ENCODE measurements at places on chromosomes 4 and X. TPM values are rescaled to one million over a fixed set of nuclear protein-coding genes. Genes with fewer than 3 reads are reported as not detected.

GRCh38 chr4:148214529-148215166, 227.6 kb downstream of the NR3C2 start:
- DNase-seq, result no peak

DNA sequence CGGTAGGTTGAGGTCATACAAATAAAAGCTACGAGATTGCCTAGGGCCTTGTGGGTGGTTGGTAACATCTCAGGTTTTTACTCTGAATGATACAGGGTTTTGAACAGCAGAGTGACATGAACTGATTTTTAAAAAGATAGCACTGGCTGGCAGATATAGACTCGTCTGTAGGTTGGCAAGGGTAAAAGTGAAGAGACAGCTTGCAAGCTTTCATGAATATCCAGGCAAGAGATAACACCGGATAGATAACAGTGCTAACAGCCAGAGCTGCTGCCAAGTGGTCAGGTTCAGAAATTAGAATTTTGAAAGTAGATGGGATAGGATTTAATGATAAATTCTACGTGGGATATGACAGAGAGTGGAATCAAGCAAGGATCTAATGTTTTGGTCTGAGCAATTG, 299.7 kb upstream of the AADAT start:
- DNase-seq, result no peak

CXCL13 gene
- polyA plus RNA-seq, result not detected

GRCh38 chrX:47863187-47863586, 26.5 kb downstream of the ZNF81 start:
- DNase-seq, result no peak

GRCh38 chrX:46662188-46662958, 88.8 kb downstream of the CHST7 start:
- peak; percentile 22 for DNase-seq

C1QTNF7 gene
- polyA plus RNA-seq, result not detected

SHROOM4 gene
- polyA plus RNA-seq, result 0.45 TPM

MAGEC3 gene
- 0.91 TPM for polyA plus RNA-seq

ASB9 gene
- polyA plus RNA-seq, result 2.5 TPM

DNA sequence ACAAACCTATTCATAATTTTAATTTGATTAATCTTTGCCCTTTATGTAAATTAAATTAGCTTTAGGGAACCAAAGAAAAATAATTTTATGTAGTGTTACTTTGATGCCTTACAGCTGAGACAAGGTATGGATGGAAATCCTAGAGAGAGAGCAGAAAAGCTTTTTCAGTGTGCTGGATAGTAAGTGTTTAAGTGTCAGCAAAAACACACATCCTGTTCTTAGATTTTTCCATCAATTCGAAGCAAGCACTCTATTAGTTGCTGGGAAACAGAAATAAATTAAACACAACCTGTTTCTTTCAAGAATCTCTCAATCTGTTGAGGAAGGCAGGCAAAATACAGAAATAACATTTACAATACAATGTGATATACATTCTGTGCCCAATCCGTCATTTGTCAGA, 327.8 kb downstream of the GALNTL6 start:
- DNase-seq, result no peak
